ENCODE measurements at places on chromosomes 6 and 20.

- no peak for DNase-seq
Observed at GRCh38 chr6:98967616-98968015, 19.9 kb upstream of the FBXL4 start.

DNA sequence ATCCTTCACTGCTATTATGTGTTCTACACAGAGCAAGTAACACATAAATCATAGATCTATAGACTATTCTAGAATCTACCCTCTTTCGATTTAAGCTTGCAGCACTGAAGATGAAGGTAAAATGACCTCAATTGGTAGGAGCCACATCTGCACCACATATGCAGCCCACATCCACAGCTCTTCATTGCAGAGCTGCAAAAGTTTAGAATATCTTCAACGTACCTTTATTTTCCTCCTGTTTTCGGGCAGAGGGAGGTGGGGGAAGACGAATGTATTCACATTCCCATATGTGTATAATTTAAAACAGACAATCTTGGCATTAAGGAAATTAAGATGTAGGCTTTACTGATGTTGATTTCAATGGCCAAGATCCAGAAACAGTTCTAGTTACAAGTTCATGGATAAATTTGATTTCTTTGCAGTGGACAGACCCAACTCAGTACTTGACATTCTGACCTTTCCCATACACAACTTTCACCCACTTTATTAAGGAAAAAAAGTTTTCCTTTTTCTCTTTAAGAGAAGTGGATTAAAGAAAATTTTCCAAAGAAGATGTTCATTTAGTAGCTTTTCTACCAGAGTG, 14.0 kb downstream of the EPB41L2 start:
- no peak for DNase-seq

GRCh38 chr6:127581576-127581975, 4.6 kb downstream of the C6orf58 start:
- no peak for DNase-seq

- DNase-seq = no peak
Observed at GRCh38 chr20:547394-547793, 3.8 kb upstream of the CSNK2A1 start.
